ENCODE measurements at places on chromosomes 1 and 21.

DNA sequence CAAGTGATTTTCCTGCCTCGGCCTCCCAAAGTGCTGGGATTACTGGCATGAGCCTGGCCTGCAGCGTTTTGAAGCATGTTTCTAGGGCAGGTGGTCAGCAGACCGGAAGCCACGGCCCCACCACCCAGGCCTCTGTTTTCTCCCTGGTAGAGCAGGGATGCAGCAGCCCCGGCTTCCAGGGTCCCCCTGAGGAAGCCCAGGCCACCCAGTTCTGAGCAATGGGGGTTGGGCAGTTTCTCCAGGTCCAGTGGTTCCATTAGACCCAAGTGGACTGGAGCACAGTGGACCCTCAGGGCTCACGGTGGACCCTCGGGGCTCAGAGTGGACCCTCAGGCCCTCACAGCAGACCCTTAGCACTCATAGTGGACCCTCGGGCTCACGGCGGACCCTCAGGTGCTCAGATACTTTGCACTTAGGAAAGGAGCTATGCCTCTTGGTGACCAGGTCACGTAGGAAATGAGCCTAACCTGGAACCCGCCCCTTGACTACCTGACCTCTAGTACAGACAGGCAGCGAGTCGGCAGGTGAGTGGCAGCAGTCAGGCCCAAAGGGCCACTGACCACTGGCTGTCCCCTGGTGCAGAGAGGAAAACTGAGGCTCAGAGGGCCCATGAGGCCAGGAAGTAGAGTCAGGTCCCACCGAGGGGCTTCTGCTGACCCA lies 4.6 kb upstream of the FNDC10 start:
- DNase-seq, result no peak

DNA sequence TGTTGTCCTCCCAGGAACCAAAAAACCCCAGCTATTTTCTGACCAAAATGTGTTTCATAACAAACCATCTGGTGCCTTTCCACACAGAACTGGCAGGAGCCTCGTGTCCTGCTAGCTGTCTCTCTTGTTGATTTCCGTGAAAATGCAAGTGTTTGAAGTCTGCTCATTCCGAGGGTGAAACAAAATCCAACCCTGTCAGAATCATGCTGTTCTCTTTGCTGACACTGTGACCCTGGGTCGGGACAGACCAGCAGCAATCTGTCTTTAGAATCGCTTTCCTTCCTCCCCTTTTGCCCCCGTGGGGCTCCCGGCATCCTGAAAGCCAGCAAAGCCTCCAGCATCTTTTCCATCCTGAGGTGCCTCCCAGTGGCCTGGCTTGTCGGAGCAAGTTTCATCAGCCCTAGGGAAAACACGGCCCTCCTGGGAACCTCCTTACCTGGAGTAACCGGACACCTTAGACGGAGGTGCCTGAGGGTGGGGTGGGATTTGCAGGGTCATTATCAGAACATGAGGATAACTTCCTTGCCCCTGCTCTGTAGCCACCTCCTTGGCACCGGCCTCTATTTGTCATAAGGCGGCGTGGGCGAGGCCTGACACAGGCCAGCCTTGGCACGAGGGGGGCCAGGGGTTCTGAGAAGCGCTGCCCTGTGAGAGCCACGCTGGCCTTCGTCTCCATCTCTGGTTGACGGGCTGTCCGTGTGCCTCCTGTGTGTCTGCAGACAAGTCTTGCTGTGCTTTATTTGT lies 24.9 kb downstream of the LDLRAP1 start:
- DNase-seq, result peak; percentile 52

GRCh38 chr1:235999259-235999925 lies 65.5 kb downstream of the NID1 start:
- DNase-seq, result no peak

GRCh38 chr1:165734906-165735305 lies 33.8 kb downstream of the TMCO1 start:
- no peak for DNase-seq

DNA sequence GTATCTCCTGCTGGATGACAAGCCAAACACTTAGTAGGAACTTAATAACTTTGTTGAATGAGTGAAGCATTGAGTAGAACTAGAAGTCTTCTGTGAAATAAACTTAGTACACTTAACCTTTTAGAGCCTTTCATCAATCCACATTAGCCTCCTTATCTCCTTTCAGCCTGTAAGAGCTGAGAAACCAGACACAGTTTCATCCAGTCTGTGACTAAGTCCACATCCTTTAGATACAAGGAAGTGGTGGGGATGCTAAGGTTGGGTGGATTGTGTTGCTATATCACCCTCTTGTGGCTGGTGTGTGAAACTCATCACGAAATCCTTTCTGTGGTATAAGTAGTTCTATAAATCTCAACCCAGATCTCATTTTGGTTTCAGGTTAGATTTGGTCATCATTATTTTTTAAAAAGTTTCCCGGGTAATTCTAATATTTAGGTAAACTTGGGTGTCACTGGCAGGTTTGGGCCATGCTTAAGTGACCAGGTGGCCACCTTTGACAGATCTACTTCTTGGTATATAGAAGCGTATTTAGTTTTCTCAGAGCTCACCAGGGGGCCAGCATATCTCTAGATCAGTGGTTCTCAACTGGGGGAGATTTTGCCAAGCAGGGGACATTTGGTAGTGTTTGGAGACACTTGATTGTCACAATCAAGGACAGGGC lies 27.8 kb upstream of the CD84 start:
- DNase-seq, result peak; percentile 42

DNA sequence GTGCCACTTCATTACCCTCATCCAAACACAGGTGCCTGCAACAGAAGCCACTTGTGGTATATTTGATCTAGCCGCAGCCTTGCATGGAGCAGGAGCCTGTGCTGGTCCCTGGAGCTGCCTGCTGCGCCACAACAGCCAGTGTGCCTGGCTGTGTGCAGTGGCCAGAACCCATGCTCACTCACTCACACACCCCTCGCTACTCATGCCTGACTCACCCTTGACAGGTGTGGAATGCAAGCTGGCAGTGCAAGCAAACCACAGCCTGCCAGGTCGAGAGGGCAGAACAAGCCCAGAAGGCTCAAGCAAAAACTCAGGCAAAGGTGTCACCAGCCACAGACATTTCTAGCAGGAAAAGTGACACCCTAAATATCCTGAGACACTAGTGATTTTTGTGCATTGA lies 1510.9 kb downstream of the KCNT2 start:
- DNase-seq, result peak; percentile 11

All from SJCRH30 (cell line).